KBM-7 (cell line): ENCODE measurements at places on chromosomes 1 and 21.

- peak; percentile 77 for DNase-seq
Observed at GRCh38 chr1:154325583-154326545, 539 bp downstream of the ATP8B2 start.

DNA sequence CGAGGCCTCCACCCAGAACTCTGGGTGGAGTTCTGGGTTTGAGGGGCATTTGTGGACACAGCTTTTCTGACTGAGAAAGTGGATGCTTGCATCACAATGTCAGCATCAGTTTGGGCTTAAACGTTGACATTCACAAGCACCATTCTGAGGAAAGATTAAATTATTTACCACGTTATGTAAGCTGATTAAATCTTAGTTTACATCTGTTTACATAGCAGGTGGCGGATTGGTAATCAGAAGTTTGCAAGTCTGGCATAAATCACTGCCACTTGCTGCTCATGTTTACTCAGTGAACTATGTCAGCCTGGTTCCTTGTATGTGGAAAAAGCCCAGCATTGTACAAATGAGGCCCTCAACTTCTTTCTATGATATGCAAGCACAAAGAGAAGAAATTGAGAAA is 310.1 kb downstream of the PAPPA2 start:
- no peak for DNase-seq

DNA sequence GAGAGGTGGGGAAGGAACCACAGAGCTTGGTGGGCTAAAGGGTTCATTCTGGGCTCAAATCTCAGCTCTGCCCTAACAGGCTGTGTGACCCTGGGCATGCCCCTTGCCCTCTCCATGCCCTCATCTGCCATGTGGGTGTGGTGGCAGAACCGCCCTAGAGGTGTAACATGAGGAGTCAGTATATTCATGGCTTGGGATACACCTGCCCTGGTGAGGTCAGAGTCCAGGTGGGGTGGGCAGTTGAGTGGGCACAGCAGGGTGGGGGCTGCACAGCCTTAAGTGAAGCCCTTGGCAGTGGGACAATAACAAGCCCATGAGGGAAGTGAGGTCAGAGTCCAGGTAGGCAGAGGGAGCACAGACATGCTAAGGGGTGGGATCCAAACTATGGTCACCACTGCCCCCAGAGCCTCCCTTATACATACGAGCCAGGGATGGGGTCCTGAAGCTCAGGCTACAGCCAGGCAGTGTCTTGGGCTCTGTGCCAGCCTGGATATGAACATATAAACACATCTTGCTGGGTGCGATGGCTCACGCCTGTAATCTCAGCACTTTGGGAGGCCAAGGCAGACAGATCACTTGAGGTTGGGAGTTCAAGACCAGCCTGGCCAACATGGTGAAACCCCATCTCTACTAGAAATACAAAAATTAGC is 59.0 kb upstream of the EFHD2 start:
- DNase-seq: no peak

- DNase-seq: no peak
Observed at GRCh38 chr1:172671591-172671990, 12.7 kb downstream of the FASLG start.

- no peak for DNase-seq
Observed at GRCh38 chr1:4616831-4617465, 37.5 kb upstream of the AJAP1 start.

- no peak for DNase-seq
Observed at GRCh38 chr1:222123111-222123510, 381.2 kb upstream of the DUSP10 start.

GRCh38 chr1:96355521-96355920 is 366.1 kb upstream of the PTBP2 start:
- DNase-seq: no peak

DNA sequence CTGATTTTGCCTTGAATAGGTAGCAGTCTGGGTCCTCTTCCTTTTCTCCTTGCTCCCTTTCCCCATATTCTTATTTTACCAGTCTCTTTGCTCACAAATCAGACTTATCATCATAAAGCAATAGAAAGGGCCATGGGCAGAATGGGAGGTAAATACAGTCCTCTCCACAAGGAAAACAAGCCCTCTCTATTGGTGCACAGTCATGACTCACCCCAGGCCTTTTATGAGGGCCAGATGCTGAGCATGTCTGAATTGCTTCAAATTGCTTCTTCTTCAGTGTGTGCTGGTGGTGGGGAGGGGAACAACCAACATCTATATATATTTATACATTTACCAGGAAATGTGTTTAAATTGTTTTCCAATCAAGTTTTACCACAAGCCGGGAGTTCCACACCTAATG is 75.2 kb downstream of the GFI1 start:
- DNase-seq: peak; percentile 61

DNA sequence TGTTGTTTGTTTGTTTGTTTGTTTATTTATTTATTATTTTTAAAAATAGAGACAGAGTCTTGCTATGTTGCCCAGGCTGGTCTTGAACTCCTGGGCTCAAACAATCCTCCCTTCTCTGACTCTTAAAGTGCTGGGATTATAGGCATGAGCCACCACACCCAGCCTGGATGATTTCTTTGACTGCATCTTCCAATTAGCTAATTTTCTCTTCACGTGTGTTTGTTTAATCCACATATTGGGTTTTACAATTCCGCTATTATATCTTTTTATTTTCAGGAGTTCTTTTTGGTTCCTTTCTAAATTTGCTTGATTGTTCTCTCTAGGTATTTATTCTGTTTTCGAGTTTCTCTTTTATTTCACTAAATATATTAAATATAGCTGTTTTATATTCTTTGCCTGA is 19.8 kb downstream of the SH3BGR start:
- DNase-seq: no peak

GRCh38 chr1:72432645-72433267 is 150.4 kb upstream of the NEGR1 start:
- peak; percentile 12 for DNase-seq

- DNase-seq: peak; percentile 62
Observed at GRCh38 chr21:39094087-39094780, 89.0 kb downstream of the PSMG1 start.

GRCh38 chr21:42744520-42745445 is 91.4 kb downstream of the PDE9A start:
- DNase-seq: no peak

DNA sequence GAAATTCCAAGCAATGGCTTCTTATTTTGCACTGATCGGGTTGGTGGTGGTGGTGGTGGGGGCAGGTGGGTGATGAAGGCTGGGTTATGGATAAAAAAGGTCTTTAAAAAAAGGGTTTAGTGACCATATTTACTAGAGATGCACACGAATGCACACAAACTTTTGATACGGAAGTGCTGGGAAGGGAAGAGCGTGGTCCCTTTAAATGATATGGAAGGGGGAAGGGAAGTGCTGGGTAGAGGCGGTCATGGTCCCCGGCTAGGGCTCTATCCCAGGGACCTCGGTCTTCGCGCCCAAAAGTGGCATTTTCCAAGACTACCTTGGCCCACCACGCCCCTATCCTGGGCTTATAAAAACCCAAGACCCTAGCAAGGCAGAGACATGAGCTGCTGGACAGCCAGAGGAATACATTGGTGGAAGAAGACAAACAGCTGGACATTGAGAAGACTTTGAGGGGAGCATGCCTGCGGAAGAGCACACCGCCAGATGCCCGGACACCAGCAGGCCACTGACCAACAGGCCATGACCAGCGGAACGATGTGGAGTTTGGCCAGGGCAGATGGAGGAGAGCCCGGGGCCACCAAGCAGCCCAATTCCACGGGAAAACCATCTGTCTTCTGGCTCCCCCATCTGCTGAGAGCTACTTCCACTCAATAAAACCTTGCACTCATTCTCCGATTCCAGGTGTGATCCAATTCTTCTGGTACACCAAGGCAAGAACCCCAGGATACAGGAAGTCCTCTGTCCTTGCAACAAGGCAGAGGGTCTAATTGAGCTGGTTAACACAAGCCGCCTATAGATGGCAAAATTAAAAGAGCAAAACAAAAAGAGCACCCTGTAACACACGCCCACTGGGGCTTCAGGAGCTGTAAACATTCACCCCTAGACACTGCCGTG is 1720.2 kb downstream of the MRPL39 start:
- DNase-seq: no peak

DNA sequence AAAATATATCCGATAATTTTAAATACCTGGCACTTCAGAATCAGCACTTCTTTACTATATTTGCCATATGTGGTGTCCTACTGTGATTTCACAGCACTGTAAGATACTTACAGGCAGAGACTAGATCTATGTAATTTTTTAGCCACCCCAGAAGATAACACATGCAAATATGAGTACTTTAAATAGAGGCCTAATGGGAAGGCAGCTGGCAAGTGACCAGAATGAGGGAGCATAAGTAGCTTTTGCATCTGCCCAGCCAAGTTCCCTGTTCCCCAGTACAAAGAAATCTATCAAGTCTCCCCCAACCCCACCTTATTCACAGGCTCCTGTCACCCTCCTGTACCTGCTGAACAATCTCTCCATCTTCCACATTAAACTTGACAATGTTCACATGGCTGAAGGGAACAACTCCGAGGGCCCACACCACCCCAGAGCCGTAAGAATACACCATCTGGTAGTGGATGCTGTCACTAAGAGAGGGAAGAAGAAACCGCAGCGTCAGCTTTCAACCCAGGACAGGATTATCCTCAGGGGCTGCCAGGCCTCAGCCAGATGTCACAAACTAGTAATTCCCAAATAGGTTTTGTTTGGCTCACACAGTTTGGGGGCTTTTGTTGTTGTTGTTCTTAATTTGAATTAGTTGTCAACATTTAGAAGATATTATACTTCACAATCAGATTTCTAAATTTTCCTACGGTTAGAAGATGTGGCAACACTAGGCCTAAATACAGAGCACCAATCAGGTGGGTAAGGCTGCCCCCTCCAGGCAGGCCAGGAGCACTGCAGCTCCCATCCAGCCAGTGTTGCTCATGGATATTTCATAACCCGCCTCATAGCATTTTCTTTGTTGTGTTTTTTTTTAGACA is 10.4 kb downstream of the EMC1 start:
- DNase-seq: peak; percentile 78
